Sigmoid colon (tissue), 7 donors: ENCODE measurements at places on chromosomes 16 and 17.

GRCh38 chr16:6216836-6217235 is 1115.8 kb upstream of the RBFOX1 start:
- no peak for DNase-seq

- peak; percentile 90 for DNase-seq
Measured at GRCh38 chr17:45940826-45941225, 46.5 kb downstream of the MAPT start.

DNA sequence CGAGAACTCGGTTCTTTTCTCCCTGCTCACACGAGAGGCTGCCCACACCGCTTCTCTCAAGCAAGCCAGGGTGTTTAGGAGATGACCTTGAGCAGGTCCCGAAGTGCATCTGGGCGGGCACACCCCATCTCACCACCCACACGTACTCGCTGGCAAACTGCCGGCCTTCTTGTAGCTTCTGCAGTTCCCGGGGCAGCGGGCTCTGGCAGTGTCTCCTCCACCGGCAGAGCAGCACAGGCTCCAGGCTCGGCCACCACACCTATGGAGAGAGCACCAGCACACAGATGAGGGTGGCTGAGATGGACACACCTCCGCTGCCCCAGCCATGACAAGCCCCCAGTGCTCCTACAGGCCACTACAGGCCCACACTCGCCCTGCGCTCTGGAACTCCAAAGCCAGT is 23.5 kb downstream of the ZNF276 start:
- DNase-seq: no peak

- DNase-seq: no peak
Measured at GRCh38 chr17:59349178-59349577, 17.7 kb downstream of the YPEL2 start.

DNA sequence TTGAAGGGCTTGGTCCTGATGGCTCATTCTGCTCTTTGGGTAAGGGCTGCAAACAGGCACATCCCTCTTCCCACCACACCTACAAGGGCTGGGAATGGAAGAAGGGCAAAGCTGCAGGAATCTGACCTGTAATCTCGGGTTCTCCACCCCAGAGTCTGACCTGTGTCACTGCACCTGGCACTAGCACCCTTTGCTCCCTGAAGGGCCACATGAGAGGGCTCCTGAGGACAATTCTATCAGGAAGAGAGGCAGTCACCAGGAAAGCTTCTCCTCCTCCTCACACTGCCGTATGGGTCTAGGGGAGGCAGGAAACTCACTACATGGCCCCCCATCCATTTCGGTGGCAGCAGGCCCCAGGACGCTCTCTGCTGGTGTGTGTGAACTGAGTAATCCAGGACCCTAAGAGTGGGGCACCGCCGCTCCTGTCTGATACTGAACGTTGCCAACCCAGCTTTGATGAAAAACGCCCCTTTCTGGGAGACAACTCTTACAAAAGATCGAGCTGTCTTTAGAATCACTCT is 26.4 kb downstream of the TTLL6 start:
- DNase-seq: no peak
